NCI-H1417 (cell line): ENCODE measurements at places on chromosomes 7 and 10.

DNA sequence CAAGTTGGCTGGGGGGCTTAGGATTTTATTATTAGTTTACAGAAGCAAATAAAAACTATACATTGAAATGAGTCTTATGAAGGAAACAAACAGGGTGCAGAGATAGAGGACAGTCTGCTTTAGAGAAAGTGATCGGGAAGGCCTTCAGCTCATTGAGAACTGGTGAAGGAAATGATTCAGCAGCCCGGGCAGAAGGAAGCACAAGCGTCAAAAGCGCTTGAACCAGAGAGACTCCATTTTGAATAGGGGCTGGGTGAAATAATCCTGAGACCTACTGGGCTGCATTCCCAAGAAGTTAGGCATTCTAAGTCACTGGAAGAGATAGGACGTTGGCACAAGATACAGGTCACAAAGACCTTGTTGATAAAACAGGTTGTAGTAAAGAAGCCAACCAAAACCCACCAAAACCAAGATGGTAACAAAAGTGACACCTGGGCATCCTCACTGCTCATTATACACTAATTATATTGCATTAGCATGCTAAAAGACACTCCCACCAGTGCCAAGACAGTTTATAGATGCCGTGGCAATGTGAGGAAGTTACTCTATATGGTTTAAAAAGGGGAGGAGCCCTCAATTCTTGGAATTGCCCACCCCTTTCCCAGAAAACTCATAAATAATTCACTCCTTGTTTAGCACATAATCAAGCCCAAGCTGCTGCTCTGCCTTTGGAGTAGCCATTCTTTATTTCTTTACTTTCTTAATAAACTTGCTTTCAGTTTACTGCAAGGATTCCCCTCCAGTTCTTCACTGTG, 83.1 kb upstream of the MPP7 start:
- no peak for DNase-seq

- no peak for DNase-seq
These were observed 38.9 kb upstream of the RHEB start for GRCh38 chr7:151558575-151558974.

DNA sequence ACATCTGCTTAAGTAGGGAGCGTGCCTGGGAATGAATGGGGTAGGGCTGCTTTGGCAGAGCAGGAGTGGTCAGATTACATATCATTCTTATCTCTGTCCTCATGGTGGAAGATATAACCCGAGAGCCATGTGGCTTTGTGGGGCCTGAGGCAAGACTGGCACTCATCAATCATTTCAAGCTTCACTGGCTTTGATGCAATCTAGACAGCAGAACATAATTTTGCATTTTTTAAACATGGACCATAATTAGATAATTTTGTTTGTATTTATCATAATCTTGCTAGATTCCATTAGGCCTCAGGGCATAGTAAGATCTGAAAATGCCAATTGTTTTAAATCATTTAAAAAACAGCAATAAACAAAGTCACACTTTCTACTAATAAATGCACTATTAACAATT, 480.3 kb downstream of the NXPH1 start:
- peak; percentile 56 for DNase-seq

GRCh38 chr7:95904099-95904498, 131.7 kb downstream of the DYNC1I1 start:
- no peak for DNase-seq

GRCh38 chr10:13382703-13383398, 34.8 kb upstream of the SEPHS1 start:
- DNase-seq = no peak

DNA sequence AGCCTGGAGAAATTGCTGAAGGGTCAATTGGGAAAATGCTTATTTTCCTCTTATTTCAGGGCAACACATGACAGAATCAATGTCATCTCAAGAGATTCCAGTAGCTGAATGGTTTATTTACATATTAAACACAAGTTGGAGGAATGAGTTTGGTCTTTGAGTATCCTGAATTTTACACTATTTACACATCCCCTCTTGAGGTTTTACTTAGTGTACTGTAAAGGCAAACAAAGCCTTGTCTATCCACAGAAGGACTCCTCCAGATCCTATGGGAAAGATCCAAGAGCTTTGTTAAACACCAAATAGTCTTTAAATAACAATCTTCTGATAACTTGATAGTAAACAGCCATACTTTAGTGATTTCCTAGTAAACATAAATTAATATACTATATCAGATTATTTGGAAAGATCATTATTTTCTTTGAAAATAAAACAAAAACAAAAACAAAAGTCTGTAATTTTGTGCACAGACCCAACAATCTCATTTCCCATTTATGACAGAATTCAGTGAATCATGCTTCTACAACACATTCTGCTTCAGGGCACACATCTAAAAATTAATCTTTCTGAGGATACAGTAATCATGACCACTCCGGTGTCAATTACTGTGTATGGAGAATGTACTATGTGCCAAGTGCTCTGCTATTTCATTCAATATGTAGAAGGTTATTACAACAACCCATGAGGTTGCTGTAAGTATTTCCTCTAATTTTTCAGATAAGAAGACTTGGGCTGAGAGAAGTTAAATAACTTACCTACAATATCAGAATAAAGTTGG, 575.0 kb upstream of the LRRTM3 start:
- no peak for DNase-seq
